ENCODE measurements at places on chromosomes 4 and X.

DNA sequence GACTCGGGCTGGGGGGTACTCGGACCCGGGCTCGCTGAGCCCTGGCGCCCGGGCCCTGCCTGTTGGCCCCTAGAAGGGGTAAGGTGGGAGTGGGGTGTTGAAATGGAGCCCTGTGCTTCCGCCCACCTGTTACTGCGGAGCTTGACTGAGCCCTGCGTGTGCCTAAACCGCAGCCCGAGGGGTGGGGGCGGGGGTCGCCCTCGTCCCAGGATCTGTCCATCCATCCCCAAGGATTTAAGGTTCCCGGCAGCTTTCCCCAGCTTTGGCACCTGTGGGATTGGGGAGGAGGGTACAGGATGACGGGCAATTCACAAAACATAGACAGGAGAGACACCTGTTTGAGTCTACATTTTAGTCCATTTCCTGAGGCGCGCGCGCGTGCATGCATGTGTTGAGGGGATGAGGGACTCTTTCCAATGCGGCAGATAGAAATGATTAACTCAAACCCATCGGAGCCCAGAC is 779 bp downstream of the GABRQ start:
- DNase-seq = no peak

DNA sequence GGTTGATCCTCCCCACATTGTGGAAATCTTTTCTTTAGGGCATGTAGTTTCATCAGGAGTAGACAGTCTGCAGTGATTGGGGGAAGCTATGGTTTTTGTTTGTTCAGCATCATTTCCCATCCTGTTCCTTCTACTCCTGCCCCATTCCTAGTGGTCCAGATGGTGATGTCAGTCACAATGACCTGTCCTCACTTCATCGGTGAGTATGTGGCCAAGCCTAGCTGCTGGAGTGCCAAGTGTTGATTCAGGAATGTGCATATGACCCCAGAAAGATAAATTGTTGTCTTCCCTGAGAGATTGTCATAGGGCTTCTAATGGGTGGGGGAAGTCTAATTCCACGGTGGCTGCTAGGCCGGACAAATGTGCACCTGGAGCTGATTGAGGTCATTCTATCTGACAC is 130.6 kb upstream of the FAT1 start:
- no peak for DNase-seq

GRCh38 chr4:17721496-17722355 is 59.7 kb downstream of the FAM184B start:
- no peak for DNase-seq

DNA sequence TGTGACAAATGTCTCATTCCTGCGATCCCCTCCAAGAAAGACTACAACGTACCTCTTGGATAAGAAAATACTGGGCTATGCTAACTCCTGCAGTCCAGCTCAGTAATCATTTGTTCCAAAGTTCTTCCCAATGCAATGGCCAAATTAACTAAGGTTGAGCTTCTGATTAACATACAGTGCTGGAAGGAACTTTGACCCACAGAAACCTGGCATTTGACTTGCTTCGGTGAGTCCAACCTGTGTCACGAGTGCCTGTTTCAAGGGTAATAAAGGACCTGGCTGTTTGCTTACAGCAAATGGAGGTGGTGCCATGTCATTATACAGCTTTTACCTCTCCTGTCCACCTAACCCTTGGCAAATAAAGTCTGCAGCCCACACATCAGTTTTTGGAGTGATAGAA is 83.2 kb downstream of the RBM47 start:
- no peak for DNase-seq

DNA sequence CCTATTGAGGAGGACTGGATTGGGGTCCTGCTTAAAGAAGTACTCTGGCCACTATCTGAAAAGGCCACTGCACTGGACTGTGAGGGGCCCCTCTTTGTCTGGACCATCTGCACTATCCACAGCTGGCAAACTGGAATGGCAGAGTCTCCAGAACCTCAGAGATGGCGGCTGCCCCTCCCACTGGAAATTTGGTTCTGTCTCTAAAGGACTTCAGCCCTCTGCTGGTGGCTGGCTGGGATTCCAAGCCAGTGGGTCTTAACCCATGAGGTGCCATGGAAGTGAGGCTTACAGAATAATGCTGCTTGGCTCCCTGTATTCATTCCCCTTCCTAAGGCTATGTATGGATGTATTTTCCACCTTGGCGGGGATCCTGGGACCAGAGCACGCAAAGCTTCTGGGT is 41.6 kb upstream of the CYLC1 start:
- no peak for DNase-seq

DNA sequence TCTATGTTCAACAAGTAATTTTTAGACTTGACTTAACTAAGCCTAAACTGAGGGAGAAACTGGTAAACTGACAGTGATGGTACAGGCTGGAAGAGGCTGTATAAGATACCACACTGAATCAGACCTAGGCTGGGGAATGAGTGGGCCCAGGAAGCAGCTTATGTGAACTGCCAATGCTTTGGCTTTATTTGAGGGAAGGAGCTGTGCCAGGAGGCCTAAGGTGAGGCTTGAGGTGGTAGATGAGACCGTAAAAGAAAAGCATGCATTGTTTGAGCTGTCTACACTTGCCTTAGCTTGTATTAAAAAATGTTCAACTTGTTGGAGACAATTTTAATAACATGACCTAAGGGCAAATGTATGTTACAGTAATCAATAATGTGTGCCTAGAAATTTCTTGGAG is 96.2 kb downstream of the RS1 start:
- no peak for DNase-seq

- DNase-seq = no peak
Measured at GRCh38 chrX:130172127-130172845, 524 bp downstream of the RAB33A start.

DNA sequence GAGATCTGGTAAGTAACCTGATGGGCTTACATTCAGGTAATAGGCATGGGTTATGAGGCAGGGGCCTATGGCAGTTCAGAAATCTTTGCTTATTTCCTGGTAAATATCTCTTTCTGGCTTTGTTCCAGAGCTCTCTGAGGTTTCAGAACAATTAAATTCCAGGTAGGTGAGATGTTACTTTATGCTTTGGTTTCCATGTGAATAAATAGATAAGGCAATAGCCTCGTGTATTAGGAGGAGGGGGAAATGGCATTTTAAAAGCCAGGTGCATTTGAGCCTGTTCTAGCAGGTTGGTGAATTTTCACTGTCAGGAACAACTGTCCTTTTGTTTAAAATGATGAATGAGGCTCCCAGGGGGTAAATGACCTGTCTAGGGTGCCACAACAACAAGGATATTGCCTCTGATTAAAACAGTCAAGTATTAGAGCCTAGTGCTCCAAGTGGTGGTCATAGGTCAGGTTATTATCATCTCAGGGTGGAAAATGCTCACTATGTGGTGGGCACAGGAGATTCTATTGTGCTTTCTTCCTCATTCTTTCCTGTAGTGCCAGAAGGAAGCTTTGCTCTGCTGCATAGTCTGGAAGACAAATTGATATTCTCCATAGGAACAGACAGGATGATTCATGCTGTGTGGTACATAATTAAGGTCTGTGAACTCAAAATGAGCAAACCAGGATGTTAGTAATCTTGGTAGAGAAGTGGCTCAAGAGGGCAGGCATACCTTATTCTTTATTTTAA is 296.2 kb downstream of the INPP4B start:
- DNase-seq = no peak

DNA sequence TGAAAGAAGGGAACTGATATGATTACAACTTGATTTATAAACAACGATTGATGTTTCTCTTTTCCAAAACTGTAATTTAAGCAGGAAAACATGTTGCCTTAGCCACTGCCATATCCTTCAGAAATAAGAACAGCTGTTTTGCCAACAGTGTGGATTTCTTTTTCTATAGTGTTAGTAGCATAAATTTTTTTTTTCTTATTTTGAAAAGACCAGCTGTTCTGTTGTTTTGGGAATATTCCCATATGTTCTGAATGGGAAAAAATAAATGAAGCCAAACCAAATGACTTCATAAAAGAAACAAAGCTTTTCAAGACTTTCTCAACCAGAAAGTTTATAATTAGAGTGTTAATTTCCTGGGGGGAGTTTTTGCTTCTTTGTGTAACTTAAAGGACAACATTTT is 83.9 kb upstream of the ARHGAP24 start:
- no peak for DNase-seq

GRCh38 chrX:38332505-38332904 is 5.2 kb upstream of the RPGR start:
- DNase-seq = no peak

DNA sequence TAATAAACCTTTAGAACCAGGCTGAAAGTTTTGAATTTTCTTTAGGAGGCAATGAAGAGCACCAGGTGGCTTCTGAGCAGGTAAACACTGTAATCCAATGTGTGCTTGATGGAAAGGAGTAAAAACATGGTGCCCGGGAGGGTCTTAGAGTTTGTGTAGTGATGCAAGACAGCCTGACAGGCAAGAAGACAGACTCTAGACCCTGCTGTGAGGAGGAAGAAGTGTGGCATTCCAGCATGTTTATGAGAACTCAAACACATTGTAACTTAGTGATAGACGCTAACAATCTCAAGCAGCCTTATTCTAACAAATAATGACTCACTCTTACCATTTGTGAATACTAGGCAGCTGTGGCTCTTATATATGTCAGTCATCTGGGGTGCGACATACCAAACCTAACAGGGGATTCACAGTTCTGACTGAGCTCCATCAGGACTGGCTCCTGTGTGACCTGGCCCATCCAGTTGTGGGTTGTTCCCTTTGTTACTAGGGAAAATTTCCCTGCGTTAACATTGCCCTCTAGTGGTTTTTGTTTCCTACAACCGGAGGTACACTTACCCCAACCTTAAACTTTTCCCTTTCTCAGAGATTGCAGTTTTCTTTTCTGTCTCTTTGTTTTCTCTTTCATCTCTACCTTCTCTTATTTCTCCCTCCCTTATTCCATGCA is 53.8 kb downstream of the VSIG4 start:
- no peak for DNase-seq

DNA sequence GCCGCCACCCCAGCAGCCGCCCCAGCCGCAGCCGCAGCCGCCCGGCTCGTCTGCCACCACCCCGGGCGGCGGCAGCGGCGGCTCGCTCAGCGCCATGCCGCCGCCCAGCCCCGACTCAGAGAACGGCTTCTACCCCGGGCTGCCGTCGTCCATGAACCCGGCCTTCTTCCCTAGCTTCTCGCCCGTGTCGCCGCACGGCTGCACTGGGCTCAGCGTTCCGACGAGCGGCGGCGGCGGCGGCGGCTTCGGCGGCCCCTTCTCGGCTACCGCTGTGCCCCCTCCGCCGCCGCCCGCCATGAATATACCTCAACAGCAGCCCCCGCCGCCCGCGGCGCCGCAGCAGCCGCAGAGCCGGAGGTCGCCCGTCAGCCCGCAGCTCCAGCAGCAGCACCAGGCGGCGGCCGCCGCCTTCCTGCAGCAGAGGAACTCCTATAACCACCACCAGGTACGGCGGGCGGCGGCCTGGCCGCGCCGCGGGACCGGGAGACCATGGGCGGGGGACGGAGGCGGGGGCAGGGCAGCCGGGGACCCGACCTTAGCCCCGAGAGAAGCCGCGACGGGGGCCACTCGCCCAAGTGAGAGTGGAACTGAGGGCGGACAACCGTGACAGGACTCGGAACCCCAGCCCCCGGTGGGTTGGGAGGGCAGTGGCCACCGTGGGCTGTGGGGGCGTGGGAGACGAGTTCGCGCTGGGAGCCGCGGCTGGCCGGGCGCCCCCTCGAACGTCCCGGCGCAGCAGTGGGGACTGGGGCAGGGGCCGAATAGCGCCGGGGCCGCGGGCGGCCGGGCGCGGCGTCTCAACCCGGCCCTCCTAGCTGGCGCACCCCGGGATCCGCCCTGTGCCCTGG is 1.8 kb downstream of the CPEB2 start:
- peak; percentile 75 for DNase-seq

DNA sequence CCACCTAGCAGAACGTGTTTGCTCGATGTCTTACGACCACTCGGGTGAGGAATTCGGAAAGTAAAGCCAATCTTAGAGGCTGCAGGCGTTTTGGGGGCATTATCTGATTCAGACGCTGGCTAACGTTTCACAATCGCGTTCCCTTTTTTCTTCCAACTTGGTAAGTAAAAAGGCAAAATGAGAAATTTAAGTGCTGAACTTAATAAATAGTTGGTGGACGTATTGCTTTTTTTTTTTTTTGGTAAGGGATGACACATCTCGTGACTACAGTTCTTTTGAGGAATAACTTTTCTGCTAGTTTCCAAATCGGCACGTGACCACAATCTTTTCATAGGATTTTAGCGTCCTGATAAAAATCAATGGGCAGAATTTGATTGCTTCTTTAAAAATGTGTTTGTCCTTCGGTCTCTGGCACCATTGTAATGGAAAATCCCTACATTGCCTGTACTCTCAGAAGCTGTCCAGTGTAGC is 848 bp downstream of the RAB9A start:
- no peak for DNase-seq

- DNase-seq = no peak
Measured at GRCh38 chrX:24520472-24520871, 55.4 kb downstream of the PDK3 start.

GRCh38 chr4:87066403-87067123 is 131.8 kb downstream of the AFF1 start:
- no peak for DNase-seq

DNA sequence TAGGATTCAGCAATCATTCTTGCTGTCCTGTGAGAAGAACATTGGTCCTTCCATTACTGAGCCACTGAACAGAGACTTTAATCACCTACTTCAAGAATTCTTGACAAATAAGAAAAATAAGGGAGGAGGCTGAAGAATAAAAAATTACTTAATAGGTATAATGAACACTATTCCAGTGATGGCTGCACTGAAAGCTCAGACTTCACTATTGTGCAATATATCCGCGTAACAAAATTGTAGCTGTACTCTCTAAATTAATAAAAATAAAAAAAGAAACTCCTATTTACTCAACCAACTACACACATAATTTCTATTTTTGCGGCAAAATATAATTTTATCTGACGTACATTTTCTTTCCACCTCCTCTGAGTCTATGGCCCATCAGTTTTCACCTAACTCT is 2441.0 kb downstream of the PCDH7 start:
- DNase-seq = no peak

- DNase-seq = no peak
Measured at GRCh38 chrX:13863324-13863723, 46.4 kb upstream of the GPM6B start.

All from ascending aorta (tissue), 2 donors.